ENCODE measurements at places on chromosomes 3 and 15. TPM values are rescaled to one million over a fixed set of nuclear protein-coding genes. Genes with fewer than 3 reads are reported as not detected.
A peak's percentile ranks its signal among the peaks of the same experiment; 100 is the strongest.

ZPLD1 gene
- 1.2 TPM for total RNA-seq

DNA sequence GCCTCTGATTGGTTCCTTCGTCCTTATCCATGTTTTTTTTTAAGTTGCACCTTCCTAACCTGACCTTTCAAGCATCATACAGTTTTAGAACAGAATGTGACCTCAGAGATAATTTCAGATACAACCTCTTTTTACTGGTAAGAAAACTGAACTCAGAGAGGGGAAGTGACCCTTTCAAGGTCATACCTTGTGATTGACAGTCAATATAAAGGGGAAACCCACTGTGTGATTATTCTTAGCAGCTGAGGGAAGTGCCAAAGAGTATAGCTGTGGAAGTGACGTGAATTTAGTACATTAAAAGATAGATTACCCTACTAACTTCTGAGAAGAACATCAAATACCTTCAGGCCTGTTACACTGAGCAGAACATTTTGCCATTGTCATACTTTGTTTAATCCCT lies 319.4 kb downstream of the NEK10 start:
- H3K4me1 ChIP-seq = no peaks in the 10 kb centered on the region
- H3K27ac ChIP-seq = no peak overlapping the region
- no peak for DNase-seq
- no peak overlapping the region for H3K4me3 ChIP-seq
- H3K36me3 ChIP-seq = no peaks in the 10 kb centered on the region

DNA sequence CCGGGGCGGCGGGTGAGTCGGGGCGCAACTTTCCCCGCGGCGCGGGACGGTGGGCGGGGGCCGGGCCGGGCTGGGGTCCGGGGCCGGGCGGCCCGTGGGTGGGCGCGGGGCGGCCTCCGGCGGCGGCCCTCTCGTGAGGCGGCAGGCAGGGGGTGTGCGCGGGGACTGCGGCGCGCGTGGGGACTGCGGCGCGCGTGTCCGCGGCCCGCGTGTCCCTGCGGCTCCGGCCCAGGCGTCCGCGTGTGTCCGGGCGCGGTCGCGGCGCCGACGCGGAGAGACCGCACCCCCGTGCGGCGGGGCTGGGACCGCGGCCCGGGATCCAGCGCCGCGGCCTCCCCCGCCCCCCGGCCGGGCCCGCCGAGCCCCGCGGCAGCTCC lies 349 bp downstream of the PLXNA1 start:
- no peaks in the 10 kb centered on the region for H3K4me1 ChIP-seq
- no peaks in the 10 kb centered on the region for H3K27me3 ChIP-seq
- no peak overlapping the region for H3K27ac ChIP-seq
- H3K4me3 ChIP-seq = no peak overlapping the region
- H3K36me3 ChIP-seq = no peaks in the 10 kb centered on the region

ARGFX gene
- not detected for total RNA-seq

DZIP1L gene
- 22.3 TPM for total RNA-seq

MORC1 gene
- 0.06 TPM for total RNA-seq

DZIP3 gene
- 15.5 TPM for total RNA-seq

- H3K27ac ChIP-seq = no peak overlapping the region
- H3K4me3 ChIP-seq = no peak overlapping the region
- H3K36me3 ChIP-seq = no peaks in the 10 kb centered on the region
- H3K4me1 ChIP-seq = peaks cover 8% of the 10 kb centered on the region
- no peak for DNase-seq
Observed at GRCh38 chr15:99618941-99619411, 53.2 kb downstream of the MEF2A start.

IFT122 gene
- total RNA-seq = 59.2 TPM

DNA sequence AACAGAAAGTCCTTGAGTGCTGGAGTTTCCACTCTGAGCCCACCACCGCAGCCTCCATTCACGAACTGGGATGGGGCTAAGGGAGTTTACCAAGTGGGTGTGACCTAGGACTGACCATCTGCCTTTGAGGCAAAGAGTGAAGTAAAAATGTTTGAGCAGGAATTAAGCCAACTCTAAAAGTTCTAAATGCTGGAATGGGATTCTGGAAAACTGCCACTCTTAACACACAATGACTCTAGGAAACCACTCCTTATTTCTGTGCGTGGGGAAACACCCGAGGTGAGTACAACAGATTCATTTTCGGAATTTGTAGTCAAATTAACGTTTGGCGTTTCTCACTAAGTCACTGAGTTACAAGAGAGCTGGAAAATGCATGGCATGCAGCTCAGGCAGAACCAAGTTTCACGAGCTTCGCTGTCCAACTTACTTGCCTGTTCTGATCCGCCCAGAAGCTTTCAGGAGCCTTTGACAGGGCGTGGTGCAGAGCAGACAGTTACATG lies 31.6 kb downstream of the ISL2 start:
- no peak overlapping the region for H3K4me3 ChIP-seq
- H3K27me3 ChIP-seq = no peaks in the 10 kb centered on the region
- no peak for DNase-seq
- no peaks in the 10 kb centered on the region for H3K36me3 ChIP-seq
- H3K4me1 ChIP-seq = no peaks in the 10 kb centered on the region

TMCO5A gene
- total RNA-seq = not detected

- DNase-seq = no peak
- H3K36me3 ChIP-seq = no peaks in the 10 kb centered on the region
- no peaks in the 10 kb centered on the region for H3K27me3 ChIP-seq
- H3K27ac ChIP-seq = no peak overlapping the region
Observed at GRCh38 chr3:36823806-36824205, 59.5 kb upstream of the DCLK3 start.

NEK11 gene
- total RNA-seq = 13.2 TPM

- H3K4me3 ChIP-seq = no peak overlapping the region
- no peaks in the 10 kb centered on the region for H3K36me3 ChIP-seq
- H3K27ac ChIP-seq = no peak overlapping the region
- no peaks in the 10 kb centered on the region for H3K4me1 ChIP-seq
- H3K27me3 ChIP-seq = no peaks in the 10 kb centered on the region
- DNase-seq = no peak
Observed at GRCh38 chr3:28317438-28318022, 31.0 kb upstream of the ZCWPW2 start.

- peaks cover 3% of the 10 kb centered on the region for H3K36me3 ChIP-seq
- no peaks in the 10 kb centered on the region for H3K4me1 ChIP-seq
- H3K27me3 ChIP-seq = no peaks in the 10 kb centered on the region
- no peak for DNase-seq
- no peak overlapping the region for H3K4me3 ChIP-seq
- H3K27ac ChIP-seq = no peak overlapping the region
Observed at GRCh38 chr15:85688711-85689110, 106.0 kb downstream of the KLHL25 start.

GRCh38 chr3:50971487-50971924 lies 296.8 kb downstream of the DOCK3 start:
- H3K27ac ChIP-seq = no peak overlapping the region
- no peaks in the 10 kb centered on the region for H3K4me1 ChIP-seq
- peak; percentile 54 for DNase-seq
- no peaks in the 10 kb centered on the region for H3K27me3 ChIP-seq

- no peak overlapping the region for H3K27ac ChIP-seq
- H3K36me3 ChIP-seq = no peaks in the 10 kb centered on the region
- no peaks in the 10 kb centered on the region for H3K4me1 ChIP-seq
Observed at GRCh38 chr3:139519998-139520737, 19.4 kb downstream of the RBP1 start.

DNA sequence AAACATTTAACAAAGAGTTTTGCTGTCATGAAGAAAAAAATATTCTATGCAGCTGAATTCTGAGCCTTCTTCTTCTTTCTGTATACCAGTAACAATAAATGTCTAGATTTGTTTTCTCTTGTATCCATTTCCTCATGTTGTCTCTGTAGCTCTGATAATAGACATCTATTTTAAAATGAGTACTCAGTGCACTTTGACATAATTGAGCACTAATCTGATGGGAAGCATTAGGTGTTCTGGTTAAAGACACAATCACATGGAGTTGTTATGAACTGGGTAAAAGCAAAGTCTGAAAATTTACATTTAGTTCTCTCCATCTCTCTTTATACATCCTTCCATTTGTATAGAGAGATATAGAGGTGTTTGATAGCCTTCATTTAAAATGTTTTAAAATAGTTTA lies 230.0 kb downstream of the BCHE start:
- no peaks in the 10 kb centered on the region for H3K36me3 ChIP-seq
- H3K4me3 ChIP-seq = no peak overlapping the region
- no peak for DNase-seq
- H3K4me1 ChIP-seq = no peaks in the 10 kb centered on the region
- H3K27me3 ChIP-seq = no peaks in the 10 kb centered on the region

GRCh38 chr15:38610748-38611147 lies 46.1 kb upstream of the RASGRP1 start:
- peak overlapping the region; percentile 4 for H3K4me3 ChIP-seq
- no peak for DNase-seq
- H3K4me1 ChIP-seq = no peaks in the 10 kb centered on the region
- no peaks in the 10 kb centered on the region for H3K27me3 ChIP-seq
- no peaks in the 10 kb centered on the region for H3K36me3 ChIP-seq

GRCh38 chr15:85401108-85401774 lies 20.8 kb downstream of the AKAP13 start:
- H3K27ac ChIP-seq = no peak overlapping the region
- H3K4me3 ChIP-seq = no peak overlapping the region
- peak; percentile 51 for DNase-seq
- no peaks in the 10 kb centered on the region for H3K4me1 ChIP-seq
- H3K36me3 ChIP-seq = no peaks in the 10 kb centered on the region

NME9 gene
- total RNA-seq = 3.5 TPM

DNA sequence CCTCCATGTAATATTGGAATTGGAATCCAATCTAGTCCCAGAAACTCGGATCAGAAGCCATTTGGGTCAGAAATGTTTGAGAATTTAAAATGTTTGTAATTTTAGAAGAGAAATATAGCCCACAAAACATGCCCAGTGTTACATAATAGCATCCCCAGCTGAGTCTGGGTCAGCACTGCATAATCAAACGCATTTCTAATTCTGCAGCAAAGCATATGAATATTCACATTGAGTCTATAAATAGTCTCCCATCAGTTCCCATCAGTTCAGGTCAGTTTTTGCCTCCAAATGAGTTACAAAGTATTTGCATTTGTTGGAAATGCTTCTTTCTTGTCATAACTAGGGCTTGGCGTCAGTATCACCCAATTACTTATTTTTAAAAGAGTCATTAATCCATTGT lies 383.1 kb downstream of the IL5RA start:
- no peaks in the 10 kb centered on the region for H3K36me3 ChIP-seq
- H3K27me3 ChIP-seq = no peaks in the 10 kb centered on the region
- no peak overlapping the region for H3K27ac ChIP-seq
- H3K4me1 ChIP-seq = no peaks in the 10 kb centered on the region
- no peak overlapping the region for H3K4me3 ChIP-seq

DNA sequence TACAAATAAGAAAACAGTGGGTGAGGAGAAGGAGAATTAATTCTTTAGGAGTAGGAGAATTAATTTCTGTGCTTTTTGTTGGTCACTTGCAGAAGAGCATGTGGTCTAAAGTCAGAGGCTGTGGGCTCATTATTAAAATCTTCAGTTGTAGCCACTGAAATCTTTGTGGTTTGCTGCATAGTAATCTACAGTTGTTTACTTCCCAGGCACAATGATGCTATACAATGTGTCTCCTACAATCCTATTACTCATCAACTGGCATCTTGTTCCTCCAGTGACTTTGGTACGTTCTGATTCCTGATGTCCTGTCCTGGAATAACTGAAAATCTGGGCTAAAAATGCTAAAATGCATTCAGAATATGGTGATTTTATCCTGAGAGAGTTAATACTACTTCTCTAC lies 21.0 kb downstream of the IFT122 start:
- no peaks in the 10 kb centered on the region for H3K27me3 ChIP-seq
- no peak overlapping the region for H3K27ac ChIP-seq
- no peaks in the 10 kb centered on the region for H3K4me1 ChIP-seq
- peaks cover 14% of the 10 kb centered on the region for H3K36me3 ChIP-seq
- no peak for DNase-seq

SNX33 gene
- total RNA-seq = 20.2 TPM

GLDN gene
- 4.0 TPM for total RNA-seq

CLDN11 gene
- 2.4 TPM for total RNA-seq

DNA sequence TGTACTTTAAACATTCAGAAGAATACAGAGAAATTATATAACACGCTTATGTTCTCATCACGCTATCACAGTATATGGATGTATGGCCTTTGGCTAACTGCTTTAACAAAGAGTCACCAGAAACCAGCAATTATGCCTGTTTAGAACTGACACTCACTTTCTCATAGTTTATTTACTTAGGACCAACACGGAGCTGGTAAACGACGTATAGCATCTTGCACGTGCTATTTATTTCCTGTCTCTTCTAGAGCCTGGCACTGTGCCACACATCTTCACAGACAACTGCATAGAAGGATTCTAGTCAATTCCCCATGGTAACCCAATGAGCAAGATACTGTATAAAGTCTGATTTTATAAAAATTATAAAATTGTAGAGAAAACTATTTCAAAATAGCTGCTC lies 43.6 kb downstream of the TBC1D2B start:
- DNase-seq = no peak
- no peaks in the 10 kb centered on the region for H3K36me3 ChIP-seq
- H3K4me1 ChIP-seq = peaks cover 10% of the 10 kb centered on the region

MASP1 gene
- total RNA-seq = 4.8 TPM

GRCh38 chr3:118400886-118401285 lies 633.8 kb downstream of the IGSF11 start:
- no peak overlapping the region for H3K27ac ChIP-seq
- no peaks in the 10 kb centered on the region for H3K36me3 ChIP-seq
- no peak for DNase-seq
- no peaks in the 10 kb centered on the region for H3K27me3 ChIP-seq
- H3K4me1 ChIP-seq = no peaks in the 10 kb centered on the region

SCAANT1 gene
- not detected for total RNA-seq

- no peak for DNase-seq
- H3K4me1 ChIP-seq = no peaks in the 10 kb centered on the region
- H3K27ac ChIP-seq = no peak overlapping the region
- H3K4me3 ChIP-seq = no peak overlapping the region
- H3K27me3 ChIP-seq = no peaks in the 10 kb centered on the region
- H3K36me3 ChIP-seq = no peaks in the 10 kb centered on the region
Observed at GRCh38 chr3:113183748-113184661, 27.4 kb upstream of the BOC start.

GRCh38 chr3:181690769-181691168 lies 21.0 kb upstream of the SOX2 start:
- H3K27ac ChIP-seq = no peak overlapping the region
- H3K4me3 ChIP-seq = no peak overlapping the region
- no peaks in the 10 kb centered on the region for H3K4me1 ChIP-seq
- no peak for DNase-seq
- H3K27me3 ChIP-seq = peaks cover 4% of the 10 kb centered on the region

CFAP20DC gene
- total RNA-seq = 3.2 TPM

GRCh38 chr15:100661156-100661555 lies 58.8 kb downstream of the ASB7 start:
- H3K4me1 ChIP-seq = no peaks in the 10 kb centered on the region
- no peak for DNase-seq
- no peaks in the 10 kb centered on the region for H3K27me3 ChIP-seq
- H3K36me3 ChIP-seq = no peaks in the 10 kb centered on the region

DNA sequence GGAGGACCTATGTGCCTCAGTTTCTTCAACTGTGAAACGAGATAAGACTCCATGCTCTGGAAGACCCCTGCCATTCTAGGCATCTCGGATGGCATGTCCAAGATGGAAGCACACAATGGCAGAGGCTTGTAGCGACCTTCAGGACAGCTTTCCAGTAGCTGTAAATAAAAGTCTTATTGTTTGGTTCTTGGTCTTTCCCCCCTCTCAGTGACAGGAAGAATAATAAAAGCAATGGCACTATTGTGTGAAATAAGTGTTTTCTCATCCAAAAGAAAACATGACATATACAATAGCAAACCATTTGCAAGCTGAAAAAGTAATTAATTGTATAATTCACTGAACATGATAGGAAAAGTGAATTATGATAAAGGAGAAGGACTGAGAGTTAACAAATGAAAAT lies 32.5 kb upstream of the CD47 start:
- no peak overlapping the region for H3K27ac ChIP-seq
- no peaks in the 10 kb centered on the region for H3K27me3 ChIP-seq
- H3K4me1 ChIP-seq = no peaks in the 10 kb centered on the region

SLC26A6 gene
- 15.4 TPM for total RNA-seq
